ENCODE measurements at places on chromosomes 3 and 15. TPM values are rescaled to one million over a fixed set of nuclear protein-coding genes. Genes with fewer than 3 reads are reported as not detected.
A peak's percentile ranks its signal among the peaks of the same experiment; 100 is the strongest.

The SV2B gene
- total RNA-seq = 0.08 TPM

The GOLGA8T gene
- total RNA-seq = 1.1 TPM

The SMC4 gene
- total RNA-seq = 43.6 TPM

The SERINC4 gene
- 0.36 TPM for total RNA-seq

The MYRIP gene
- not detected for total RNA-seq

The TRPM1 gene
- not detected for total RNA-seq

The MESP2 gene
- total RNA-seq = not detected

The AGBL1 gene
- not detected for total RNA-seq

The ZNF385D gene
- total RNA-seq = 1.1 TPM

The AQP9 gene
- total RNA-seq = not detected

The DNAH12 gene
- total RNA-seq = 0.19 TPM

GRCh38 chr3:196192524-196193051 lies 18.6 kb downstream of the ZDHHC19 start:
- H3K4me1 ChIP-seq = peaks cover 9% of the 10 kb centered on the region
- H3K27ac ChIP-seq = peak overlapping the region; percentile 63
- no peaks in the 10 kb centered on the region for H3K36me3 ChIP-seq
- H3K4me3 ChIP-seq = no peak overlapping the region
- H3K27me3 ChIP-seq = no peaks in the 10 kb centered on the region
- DNase-seq = peak; percentile 18

DNA sequence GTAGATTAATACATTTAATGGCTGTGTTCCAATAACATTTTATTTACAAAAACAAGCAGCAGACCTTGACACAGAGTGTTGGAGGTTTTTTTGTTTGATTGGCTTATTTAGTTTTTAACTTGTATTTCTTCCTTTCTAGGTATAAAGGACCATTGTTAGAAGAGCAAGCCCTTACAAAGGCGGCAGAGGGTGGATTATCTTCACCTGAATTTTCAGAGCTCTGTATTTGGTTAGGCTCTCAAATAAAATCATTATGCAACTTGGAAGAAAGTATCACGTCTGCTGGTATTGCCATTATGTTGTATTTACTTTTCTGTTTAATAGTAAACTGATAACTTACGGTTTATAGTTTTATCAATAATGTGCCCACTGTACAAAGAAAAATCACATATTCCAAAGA lies 10.0 kb downstream of the FAM98B start:
- H3K36me3 ChIP-seq = no peaks in the 10 kb centered on the region
- no peak overlapping the region for H3K27ac ChIP-seq
- no peaks in the 10 kb centered on the region for H3K4me1 ChIP-seq
- H3K27me3 ChIP-seq = no peaks in the 10 kb centered on the region
- DNase-seq = no peak
- no peak overlapping the region for H3K4me3 ChIP-seq

- peaks cover 5% of the 10 kb centered on the region for H3K36me3 ChIP-seq
- no peaks in the 10 kb centered on the region for H3K27me3 ChIP-seq
- no peak for DNase-seq
These were observed 6.4 kb downstream of the ASTE1 start for GRCh38 chr3:131020122-131020693.

DNA sequence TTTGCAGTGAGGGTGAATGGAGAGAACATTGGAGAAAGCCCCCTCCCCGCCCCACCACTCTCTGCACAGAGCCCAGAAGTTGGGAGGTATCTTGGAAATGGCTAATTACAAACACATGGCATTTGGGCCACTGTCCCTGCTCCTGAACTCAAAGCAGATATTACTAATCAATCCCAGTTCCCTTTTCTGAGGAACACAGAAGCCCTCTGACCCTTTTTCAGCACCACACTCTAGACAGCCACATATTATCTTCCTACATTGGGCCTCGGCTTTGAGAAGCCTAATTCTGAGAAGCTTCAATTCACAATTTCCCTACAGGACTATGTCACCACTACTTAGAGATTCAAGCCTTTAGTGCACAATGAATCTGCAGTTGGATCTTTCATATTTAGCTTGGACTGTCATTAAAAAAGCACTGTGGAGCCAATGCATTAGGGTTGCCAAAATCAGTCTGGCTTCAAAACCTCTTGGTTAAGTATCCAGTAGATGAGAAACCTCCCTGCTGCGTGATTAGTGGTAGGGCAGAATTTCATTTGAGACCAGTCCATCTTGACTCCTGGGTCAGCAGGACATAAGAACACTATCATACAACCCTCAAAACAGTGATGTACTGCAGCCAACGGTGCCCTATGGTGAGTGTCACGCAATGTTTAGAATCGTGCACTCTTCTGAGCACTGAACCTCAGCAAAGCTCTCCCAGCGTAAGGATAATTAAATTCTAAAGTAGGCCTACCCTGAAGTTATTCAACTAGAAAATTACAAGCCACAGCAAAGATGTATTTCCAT lies 26.1 kb downstream of the MGLL start:
- DNase-seq = no peak
- no peak overlapping the region for H3K4me3 ChIP-seq
- no peaks in the 10 kb centered on the region for H3K36me3 ChIP-seq
- H3K4me1 ChIP-seq = no peaks in the 10 kb centered on the region
- H3K27me3 ChIP-seq = no peaks in the 10 kb centered on the region
- H3K27ac ChIP-seq = no peak overlapping the region

DNA sequence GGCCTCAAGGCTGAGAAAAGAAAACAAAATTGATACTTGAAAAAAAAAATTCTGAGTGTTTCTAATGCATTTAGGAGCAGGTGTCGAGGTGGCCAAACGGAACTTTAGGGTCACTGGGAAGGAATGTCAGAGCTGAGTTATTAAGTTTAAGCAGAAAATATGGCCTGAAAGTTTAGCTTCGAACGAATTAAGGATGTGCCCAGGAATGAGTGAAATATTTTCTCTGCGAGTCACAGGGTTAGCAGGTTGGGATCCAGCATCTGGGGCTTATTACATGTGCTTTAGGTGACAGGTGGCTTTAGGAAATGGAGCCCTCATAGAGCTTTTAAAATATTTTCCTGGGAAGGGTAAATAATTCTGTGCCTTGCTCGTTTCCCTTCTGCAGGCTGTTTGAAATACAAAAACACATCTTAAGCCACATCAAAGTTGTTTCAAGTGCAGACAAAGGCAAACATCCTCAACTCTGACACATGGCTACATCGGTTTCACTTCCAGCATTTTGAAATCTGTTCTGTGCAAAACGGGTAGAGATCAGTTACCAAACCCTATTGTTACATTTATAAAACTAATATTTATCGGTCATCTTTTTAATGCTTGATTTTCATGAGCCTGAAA lies 143.1 kb upstream of the ARRDC4 start:
- no peak overlapping the region for H3K27ac ChIP-seq
- H3K36me3 ChIP-seq = no peaks in the 10 kb centered on the region
- no peaks in the 10 kb centered on the region for H3K4me1 ChIP-seq
- no peaks in the 10 kb centered on the region for H3K27me3 ChIP-seq

DNA sequence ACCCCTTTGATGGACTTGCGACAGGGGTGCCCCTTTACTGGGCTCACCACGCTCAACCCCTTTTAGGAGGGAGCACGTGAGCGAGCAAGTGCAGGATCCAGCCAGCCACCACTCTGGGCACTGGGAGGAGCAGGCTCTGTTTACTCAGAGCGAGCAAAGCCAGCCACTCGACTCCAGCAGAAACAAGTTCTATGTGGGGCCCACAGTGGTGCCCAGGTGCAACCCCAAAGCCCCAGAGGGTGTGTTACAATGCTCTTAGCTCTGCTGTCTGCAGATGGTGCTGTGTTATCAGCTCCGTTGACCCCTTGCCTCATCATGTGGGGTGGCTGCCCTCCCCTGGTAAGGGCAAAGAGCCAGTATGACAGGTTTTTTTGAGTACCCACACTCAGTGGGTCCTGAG lies 120.3 kb upstream of the SUCLG2 start:
- H3K4me1 ChIP-seq = no peaks in the 10 kb centered on the region
- no peak overlapping the region for H3K27ac ChIP-seq
- no peaks in the 10 kb centered on the region for H3K27me3 ChIP-seq
- no peaks in the 10 kb centered on the region for H3K36me3 ChIP-seq
- no peak overlapping the region for H3K4me3 ChIP-seq
- DNase-seq = no peak

GRCh38 chr3:127501177-127501576 lies 89.4 kb downstream of the TPRA1 start:
- no peak overlapping the region for H3K27ac ChIP-seq
- H3K27me3 ChIP-seq = no peaks in the 10 kb centered on the region
- no peaks in the 10 kb centered on the region for H3K4me1 ChIP-seq
- DNase-seq = no peak
- H3K4me3 ChIP-seq = no peak overlapping the region

GRCh38 chr3:28280781-28281180 lies 39.4 kb downstream of the CMC1 start:
- no peaks in the 10 kb centered on the region for H3K36me3 ChIP-seq
- no peaks in the 10 kb centered on the region for H3K4me1 ChIP-seq
- no peak overlapping the region for H3K27ac ChIP-seq
- no peaks in the 10 kb centered on the region for H3K27me3 ChIP-seq

DNA sequence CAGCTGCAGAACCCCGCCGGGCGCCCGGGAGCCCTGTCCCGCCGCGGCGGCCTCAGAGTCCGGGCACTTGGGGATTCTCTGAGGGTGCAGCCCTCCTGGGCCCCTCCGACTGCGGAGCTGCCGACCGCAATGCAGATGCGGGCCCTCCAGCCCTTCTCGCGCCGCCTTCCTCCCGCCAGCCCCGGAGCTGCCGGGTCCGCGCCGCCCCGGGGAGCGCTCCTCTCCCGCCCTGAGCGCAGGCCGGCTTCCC lies 320 bp upstream of the ACAN start:
- DNase-seq = no peak
- peaks cover 7% of the 10 kb centered on the region for H3K27me3 ChIP-seq
- H3K36me3 ChIP-seq = no peaks in the 10 kb centered on the region
- no peaks in the 10 kb centered on the region for H3K4me1 ChIP-seq
- no peak overlapping the region for H3K4me3 ChIP-seq

GRCh38 chr3:192935441-192935840 lies 17.8 kb upstream of the MB21D2 start:
- no peak for DNase-seq
- no peaks in the 10 kb centered on the region for H3K36me3 ChIP-seq
- H3K4me3 ChIP-seq = no peak overlapping the region
- no peaks in the 10 kb centered on the region for H3K27me3 ChIP-seq
- no peak overlapping the region for H3K27ac ChIP-seq

- no peak overlapping the region for H3K27ac ChIP-seq
- no peak overlapping the region for H3K4me3 ChIP-seq
- H3K4me1 ChIP-seq = no peaks in the 10 kb centered on the region
- no peaks in the 10 kb centered on the region for H3K27me3 ChIP-seq
- no peak for DNase-seq
These were observed 229.4 kb downstream of the SI start for GRCh38 chr3:164848923-164849322.

DNA sequence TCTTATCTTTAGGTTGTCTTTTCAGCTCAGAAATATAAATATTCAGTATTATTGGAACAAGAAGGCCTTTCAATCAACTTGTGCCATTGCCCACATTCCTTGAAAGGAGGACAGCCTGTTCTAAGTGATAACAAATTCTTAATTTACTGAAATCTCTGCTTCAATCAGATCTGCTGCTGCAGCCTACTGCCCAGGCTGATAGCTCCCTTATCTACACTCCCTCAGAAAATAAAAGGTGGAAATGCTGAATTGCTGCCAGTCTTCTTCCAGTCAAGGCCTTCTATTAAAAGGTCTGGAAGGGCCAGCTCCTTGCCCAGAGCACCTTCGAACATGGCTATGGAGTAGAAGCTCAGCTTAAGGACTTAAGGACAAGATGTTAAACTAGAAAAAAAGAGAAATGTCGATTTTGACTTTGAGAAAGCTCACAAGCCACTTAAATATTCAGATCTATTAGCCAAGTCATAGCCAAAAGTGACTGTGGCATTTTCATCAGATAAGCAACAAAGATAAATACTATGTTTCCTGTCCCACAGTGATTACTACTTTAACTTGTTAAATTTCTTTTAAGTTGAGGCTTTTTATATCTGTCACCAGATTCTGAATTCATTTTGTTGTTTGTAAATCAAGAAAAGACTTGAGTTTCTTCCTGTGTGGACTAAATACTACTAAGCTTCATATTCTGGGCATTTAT lies 480.5 kb upstream of the CBLB start:
- no peaks in the 10 kb centered on the region for H3K36me3 ChIP-seq
- DNase-seq = no peak
- no peak overlapping the region for H3K27ac ChIP-seq
- H3K4me1 ChIP-seq = no peaks in the 10 kb centered on the region
- H3K4me3 ChIP-seq = no peak overlapping the region

DNA sequence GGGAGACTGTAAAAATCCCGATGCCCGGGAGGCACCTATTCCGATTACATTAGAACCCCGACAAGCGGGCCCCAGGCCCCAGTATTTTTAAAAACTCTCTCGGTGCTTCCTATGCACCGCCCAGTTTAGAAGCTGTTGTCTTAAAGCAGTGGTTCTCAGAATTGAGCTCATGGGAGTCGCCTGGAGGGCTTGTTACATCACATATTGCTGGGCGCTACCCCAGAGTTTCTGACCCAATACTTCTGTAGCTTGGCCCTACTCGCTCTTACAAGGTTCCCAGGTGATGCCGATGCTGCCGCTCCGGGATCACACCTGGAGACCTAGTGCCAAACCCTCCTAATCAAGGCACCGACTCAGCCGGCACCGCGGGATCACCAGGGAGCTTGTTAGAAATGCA lies 35.2 kb downstream of the CPN2 start:
- H3K27me3 ChIP-seq = no peaks in the 10 kb centered on the region
- H3K27ac ChIP-seq = no peak overlapping the region
- H3K4me1 ChIP-seq = peaks cover 14% of the 10 kb centered on the region
- H3K36me3 ChIP-seq = no peaks in the 10 kb centered on the region

GRCh38 chr3:98809557-98809956 lies 46.4 kb downstream of the ST3GAL6 start:
- H3K27me3 ChIP-seq = no peaks in the 10 kb centered on the region
- H3K27ac ChIP-seq = no peak overlapping the region
- no peaks in the 10 kb centered on the region for H3K4me1 ChIP-seq
- H3K36me3 ChIP-seq = no peaks in the 10 kb centered on the region

DNA sequence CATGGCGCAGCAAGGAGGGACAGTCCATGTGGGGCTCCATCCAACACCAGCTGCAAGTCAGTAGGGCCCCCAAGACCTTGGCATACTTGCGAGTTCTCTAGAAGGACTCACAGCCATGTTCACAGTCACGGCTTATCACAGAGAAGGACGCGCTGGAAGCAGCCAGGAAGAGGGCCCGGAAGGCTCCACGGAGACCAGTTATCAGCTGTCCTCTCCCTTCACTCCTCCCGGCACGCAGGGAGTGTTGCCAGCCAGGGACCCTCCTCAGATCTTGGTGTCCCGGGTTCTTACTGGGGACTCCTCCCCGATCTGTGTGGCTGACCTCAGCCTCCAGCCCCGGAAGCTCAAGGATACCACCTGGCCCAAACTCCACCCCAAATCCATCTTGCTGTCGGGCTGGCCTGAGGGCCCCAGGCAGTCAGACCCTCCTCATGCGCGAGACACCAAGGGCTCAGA lies 68.0 kb downstream of the SLTM start:
- H3K27ac ChIP-seq = no peak overlapping the region
- no peaks in the 10 kb centered on the region for H3K36me3 ChIP-seq
- H3K4me1 ChIP-seq = peaks cover 5% of the 10 kb centered on the region
- DNase-seq = no peak
- H3K4me3 ChIP-seq = no peak overlapping the region

- no peaks in the 10 kb centered on the region for H3K4me1 ChIP-seq
- H3K27ac ChIP-seq = no peak overlapping the region
- no peak overlapping the region for H3K4me3 ChIP-seq
- no peak for DNase-seq
- no peaks in the 10 kb centered on the region for H3K27me3 ChIP-seq
These were observed 54.6 kb upstream of the CADPS start for GRCh38 chr3:62929771-62930170.

GRCh38 chr3:59775761-59776325 lies 726.0 kb upstream of the CFAP20DC start:
- no peaks in the 10 kb centered on the region for H3K36me3 ChIP-seq
- H3K27ac ChIP-seq = no peak overlapping the region
- H3K27me3 ChIP-seq = no peaks in the 10 kb centered on the region
- no peak for DNase-seq
- H3K4me3 ChIP-seq = no peak overlapping the region
- peaks cover 40% of the 10 kb centered on the region for H3K4me1 ChIP-seq

Measured in naive thymus-derived CD4-positive, alpha-beta T cell (primary cell).